ENCODE measurements at places on chromosomes 11 and 22.
A peak's percentile ranks its signal among the peaks of the same experiment; 100 is the strongest.

GRCh38 chr11:8913961-8914660, 3.1 kb downstream of the AKIP1 start:
- DNase-seq, result peak; percentile 30

DNA sequence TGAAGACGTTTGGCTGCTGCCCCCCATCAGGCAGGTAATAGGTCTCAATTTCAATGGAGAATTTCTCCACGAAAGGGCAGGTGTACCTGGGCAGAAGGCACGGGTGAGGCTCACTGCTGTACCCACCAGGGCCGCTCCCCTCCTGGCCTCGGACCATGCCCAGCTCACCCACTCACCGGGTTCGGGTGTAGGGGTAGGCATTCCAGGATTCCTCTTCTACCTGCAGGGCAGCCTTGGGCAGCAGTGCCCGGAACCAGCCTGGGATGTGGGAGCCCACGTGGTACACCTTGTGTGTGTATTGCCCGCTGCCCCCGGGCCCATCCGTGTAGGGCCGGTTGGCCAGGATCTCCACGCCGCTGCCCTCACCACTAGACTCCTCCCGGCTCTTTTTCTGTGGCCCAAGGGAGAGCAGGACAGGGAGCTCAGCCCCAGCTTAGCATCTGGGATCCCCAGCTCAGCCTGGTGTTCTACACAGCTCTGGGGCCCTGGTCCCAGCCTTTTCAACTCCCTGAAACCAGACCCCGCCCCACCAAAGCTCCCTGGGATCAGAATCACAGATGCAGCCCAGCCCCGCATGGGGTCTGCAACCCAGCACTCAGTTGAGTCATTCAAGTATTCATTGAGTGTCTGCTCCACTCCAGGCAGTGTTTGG, 2.7 kb downstream of the PITPNM1 start:
- DNase-seq, result no peak

GRCh38 chr22:23831781-23832180, 7.0 kb downstream of the DERL3 start:
- no peak for DNase-seq

- peak; percentile 3 for DNase-seq
Measured at GRCh38 chr11:102345904-102346303, 1.1 kb upstream of the BIRC2 start.

Measured in occipital lobe (tissue), 3 donors.